ENCODE measurements at places on chromosomes 6 and 20.

GRCh38 chr20:39266989-39267388, 304.8 kb downstream of the DHX35 start:
- no peak for DNase-seq

- no peak for DNase-seq
These were observed 129.9 kb upstream of the GRIK2 start for GRCh38 chr6:101263596-101263995.

DNA sequence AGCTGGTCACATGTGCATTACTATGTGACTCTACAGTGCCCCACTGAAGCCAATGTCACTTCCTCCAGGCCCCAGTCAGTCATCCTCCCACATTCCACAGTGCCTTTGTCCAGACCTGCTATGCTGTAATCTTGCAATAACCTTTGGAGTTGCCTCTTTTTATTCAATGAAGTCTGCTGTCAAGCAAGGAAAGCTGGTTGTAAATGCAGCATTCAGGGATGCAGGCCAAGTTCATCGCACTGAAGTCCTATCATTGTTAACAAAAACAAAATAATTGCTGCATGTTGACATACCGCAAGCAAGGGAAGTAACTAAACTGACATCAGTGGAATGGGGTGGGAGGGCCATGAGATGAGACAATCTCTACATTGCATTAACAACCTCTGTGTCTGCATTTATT, 131.2 kb upstream of the CDYL start:
- no peak for DNase-seq

GRCh38 chr6:108942556-108943492, 94.6 kb downstream of the ARMC2 start:
- peak; percentile 39 for DNase-seq

- no peak for DNase-seq
These were observed 374.9 kb downstream of the GJA1 start for GRCh38 chr6:121810158-121811032.

- no peak for DNase-seq
These were observed 53.0 kb upstream of the GPR6 start for GRCh38 chr6:109925075-109925474.

GRCh38 chr6:162443101-162443500, 284.5 kb downstream of the PRKN start:
- DNase-seq: no peak

- peak; percentile 30 for DNase-seq
These were observed 55.7 kb upstream of the TNFAIP3 start for GRCh38 chr6:137811121-137811915.
